Epithelial cell of proximal tubule (primary cell): ENCODE measurements at places on chromosomes 1 and 21. TPM values are rescaled to one million over a fixed set of nuclear protein-coding genes. Genes with fewer than 3 reads are reported as not detected.

GRCh38 chr21:23003951-23004350 lies 2005.7 kb downstream of the NCAM2 start:
- no peak for DNase-seq

DNA sequence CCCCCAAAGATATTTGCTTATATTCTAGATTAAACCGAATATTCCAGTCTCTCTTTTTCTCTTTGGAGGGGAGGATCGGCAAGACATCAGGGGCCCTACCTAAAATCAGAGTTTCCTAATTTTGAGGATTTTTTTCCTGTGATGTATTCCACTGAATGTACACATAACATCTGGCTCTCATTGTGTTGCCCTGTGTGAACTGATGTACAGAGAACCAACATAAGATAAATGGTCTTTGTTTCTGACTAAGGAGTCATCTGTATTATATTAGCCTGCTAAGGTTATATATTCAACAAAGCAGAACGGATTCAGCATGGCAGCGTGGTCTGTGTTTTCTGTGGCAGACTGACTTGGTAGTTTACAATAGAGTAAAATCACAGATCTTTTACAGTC lies 114.8 kb upstream of the NCAM2 start:
- no peak for DNase-seq

- DNase-seq, result no peak
Observed at GRCh38 chr1:153422450-153423068, 6.2 kb downstream of the S100A7A start.

DNA sequence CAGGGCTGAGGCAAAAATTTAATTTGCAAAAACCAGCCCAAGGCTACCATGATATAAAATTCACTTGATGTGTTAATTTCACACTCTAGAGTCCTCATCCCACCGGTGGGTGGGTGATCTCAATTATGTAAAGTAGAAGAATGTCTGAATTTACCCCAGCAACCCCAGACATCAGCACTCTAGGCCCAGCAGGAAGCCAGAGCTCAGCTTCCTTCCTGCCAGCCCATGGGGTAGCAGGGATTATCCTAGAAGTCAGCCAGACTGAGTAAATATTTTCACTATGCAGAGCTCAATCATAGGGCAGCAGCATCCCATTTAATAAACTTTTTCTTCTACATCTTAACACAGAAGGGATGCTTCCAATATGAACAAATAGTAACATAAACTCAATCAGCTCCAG lies 71.0 kb downstream of the SIPA1L2 start:
- no peak for DNase-seq

DNA sequence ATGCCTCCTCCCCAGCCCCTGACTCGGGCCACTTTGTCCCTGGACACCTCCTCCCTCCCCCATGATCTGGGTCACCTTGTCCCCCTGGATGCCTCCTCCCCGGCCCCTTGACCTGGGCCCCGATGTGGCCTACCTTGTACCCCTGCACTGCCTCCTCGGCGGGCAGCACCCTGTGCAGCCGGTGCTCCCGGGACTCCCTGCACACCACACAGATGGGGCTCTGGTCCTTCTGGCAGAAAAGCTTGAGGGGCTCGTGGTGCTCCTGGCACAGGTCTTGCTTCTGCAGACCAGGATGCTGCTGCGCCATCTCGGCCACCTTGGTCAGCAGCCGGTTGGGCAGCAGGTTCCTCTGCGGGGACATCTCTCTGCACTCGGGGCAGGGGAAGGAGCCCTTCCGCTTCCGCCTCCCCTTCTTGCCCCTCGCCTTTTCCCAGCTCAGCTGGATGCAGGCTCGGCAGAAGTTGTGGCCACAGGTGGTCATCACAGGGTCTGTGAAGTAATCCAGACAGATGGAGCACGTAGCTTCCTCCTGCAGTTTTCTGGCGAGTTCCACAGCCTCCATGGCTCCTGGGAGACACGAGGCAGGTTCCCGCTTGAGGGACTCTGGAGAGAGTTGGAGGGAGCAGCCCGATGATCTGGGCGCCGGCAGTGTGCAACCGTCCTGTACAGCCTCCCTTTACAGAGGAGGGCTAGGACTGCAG lies 2.0 kb downstream of the TRIM17 start:
- no peak for DNase-seq

- no peak for DNase-seq
Observed at GRCh38 chr1:172914501-172915144, 136.1 kb downstream of the TNFSF18 start.

SH3D21 gene
- 4.0 and 20.3 TPM in 2 replicates for total RNA-seq

DNA sequence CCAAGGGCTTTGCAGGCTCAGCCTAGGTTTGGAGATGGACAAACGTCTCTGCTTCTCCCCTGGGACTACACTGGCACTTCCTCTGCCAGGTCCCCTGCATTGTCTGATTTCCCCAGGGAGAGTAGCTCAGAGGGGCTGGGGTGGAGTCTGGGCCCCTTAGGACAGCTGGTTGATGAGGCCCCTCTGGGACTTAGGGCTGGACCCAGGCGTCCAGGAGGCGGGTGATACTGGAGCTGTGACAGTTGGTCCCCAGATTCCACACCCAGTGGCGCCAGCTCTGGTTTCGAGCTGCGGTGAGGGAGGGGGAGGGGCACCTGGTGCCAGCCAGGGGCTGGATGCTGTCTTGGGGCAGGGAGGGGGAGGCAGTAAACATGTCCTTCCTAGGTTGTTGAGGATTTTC lies 7.4 kb upstream of the MEX3A start:
- no peak for DNase-seq

- DNase-seq, result no peak
Observed at GRCh38 chr1:15246960-15247614, at the start of gene FHAD1. TSS of gene FHAD1 (plus strand) at chr1:15247223. CDS start at chr1:15251785, 4,562 bp downstream.
